ENCODE measurements at places on chromosomes 3 and 15.

- ATAC-seq = no peak
These were observed 196.2 kb downstream of the TUSC7 start for GRCh38 chr3:116905794-116906193.

DNA sequence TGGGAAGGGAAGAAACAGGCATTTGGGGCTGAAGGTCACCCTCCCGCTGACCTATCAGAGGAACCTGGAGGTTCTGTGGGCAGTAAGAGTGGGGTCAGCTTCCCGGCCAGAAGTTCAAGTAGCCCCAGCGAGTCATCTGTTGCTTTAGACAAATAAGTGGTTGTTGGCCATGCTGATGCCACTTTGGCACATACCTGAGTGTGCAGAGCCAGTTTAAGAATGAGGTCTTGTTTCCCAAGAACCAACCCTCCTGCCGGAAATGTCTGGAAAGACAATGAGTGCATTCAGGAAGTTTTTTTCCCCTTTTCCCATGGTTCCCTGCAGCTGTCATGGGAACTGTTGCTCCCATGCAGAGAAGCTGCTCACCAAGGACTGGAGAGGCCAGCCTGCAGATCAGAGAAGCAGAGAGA, 166.7 kb downstream of the ZNF621 start:
- ATAC-seq = no peak

DNA sequence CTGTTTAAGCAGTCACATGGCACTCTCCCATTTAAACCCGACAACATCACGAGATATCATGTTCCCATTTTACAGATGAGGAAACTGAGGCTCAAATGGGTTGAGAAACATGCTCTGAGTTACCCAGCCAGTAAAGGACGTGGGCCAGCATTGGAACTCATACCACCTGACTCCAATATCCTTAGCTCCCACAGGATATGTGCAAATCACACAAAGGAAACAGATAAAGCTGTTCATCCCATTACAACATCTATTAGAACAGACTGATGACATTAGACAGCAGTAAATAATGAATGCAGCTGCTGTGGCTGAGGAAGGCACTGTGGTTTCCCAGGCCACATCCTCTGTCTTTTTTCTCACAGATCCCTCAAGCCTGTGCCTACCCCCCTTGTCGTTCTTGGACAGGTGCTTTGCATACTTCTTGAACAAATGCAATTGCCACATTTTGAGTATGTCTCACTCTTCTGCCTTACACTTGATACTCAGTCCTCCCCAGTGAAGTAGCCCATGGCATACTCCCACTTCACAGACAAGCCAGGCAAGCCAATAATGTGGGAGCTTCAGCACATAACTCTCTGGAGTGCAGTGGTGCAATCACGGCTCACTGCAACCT, 17.7 kb downstream of the FRMD4B start:
- peak; percentile 45 for ATAC-seq

DNA sequence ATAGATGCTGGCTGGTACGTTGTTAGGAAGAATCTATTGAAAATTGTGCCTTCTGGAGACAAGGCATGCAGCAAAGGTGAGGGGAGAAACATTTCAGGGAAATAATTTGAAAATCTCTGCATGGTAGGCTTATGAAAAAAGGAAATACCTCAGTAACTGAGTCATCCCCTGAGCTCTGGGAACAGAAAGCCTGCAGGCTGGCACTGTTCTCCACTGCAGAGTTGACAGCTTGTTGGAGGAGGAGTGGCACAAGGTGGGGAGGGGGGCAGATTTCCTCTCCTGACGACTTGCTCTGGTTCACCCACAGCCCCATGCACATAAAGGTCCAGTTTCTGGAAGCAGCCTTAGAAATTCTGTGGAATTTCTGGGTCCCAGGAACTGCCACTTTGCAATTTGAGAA, 179.4 kb downstream of the ABHD5 start:
- no peak for ATAC-seq

- ATAC-seq = no peak
These were observed 9.0 kb downstream of the ARPP21 start for GRCh38 chr3:35648347-35648746.

DNA sequence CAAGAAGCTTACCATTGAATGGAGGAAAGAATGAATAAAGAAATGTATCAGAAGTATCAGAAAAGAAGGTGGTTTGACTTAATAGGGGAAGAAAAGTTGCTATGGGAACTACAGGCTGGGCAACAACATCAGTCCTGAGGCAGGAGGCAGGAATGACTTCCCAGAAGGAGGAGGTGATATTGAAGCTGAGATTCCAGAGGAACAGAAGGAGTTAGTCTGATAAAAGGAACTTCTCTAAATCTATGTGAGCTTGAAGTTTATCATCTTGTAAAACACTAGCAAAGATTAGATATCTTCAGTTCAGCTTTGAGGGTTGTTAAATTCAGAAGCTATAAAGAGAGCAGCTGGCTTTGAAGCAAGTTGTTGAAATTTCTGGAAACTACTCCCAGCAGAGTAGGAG, 213.3 kb upstream of the THRB start:
- ATAC-seq = no peak

DNA sequence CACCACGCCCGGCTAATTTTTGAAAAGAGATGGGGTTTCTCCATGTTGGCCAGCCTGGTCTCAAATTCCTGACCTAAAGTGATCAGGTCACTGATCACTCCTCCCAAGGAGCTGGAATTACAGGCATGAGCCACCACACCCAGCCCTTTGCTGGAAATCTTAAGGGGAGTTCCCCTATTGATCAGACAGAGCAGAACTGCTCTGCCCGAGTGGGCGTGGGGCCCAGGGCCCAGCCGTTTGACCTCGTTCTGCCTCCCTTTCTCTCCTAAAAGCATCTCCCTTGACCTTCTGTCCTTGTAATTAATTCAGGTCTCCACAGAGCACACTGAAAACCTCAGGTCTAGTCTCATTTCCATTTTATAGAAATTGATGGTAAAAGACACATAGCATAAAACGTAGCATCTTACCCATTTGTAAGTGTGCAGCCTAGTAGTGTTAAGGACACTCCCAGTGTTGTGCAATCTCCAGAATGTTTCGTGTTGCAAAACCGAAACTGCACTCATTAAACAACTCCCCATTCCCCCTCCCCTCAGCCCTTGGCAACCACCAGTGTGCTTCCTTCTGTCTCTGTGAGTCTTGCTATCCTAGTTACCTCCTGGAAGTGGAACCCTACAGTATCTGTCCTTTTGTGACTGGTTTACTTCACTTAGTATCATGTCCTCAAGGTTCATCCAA, 89.3 kb downstream of the SLCO3A1 start:
- peak; percentile 73 for ATAC-seq

GRCh38 chr3:164451072-164451910, 627.0 kb downstream of the SI start:
- no peak for ATAC-seq

DNA sequence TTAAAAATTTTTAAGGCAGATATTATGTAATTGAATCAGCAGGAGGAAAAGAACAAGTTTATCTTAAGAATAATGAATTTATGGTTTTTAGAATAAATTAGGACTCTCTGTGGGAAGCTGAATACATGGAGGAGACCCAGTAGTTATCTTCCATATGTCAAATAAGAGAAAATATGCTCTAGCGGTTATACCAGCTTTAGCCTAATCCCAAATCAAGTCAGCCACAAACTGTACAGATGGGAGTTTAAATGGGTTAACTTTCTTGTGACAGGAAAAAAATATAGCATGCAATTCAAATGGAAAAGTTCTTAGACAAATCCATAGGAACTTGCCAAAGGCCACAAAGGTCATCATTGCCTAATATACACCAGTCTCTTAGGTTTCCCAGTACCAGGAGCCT, 84.3 kb downstream of the TTBK2 start:
- ATAC-seq = no peak

DNA sequence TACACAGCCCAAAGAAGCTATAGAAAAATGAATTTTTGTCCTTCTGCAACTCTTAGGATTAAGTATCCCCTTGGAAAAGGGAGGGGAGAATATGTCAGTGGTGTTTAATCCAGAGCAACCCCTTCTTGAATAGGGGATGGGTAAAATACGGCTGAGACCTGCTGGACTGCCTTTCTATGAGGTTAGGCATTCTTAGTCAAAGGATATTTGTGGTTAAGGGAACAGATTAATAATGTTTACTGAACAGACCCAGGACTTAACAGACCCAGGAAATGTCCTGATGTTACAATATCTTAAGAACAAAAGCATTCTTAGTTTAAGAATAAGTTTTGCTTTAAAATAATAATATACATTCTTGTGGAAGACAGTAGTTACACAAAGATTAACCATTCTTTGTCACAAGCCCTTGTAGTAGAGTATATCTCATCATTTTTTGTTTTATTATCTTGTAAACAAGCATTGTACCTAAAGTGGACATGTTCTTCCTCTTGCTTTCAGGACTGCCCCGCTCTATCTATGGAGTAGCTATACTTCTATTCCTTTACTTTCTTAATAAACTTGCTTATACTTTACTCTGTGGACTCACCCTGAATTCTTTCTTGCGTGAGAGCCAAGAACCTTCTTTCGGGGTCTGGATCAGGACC, 43.8 kb upstream of the B3GALNT1 start:
- ATAC-seq = no peak

- no peak for ATAC-seq
These were observed 53.1 kb upstream of the GK5 start for GRCh38 chr3:142278451-142278850.

DNA sequence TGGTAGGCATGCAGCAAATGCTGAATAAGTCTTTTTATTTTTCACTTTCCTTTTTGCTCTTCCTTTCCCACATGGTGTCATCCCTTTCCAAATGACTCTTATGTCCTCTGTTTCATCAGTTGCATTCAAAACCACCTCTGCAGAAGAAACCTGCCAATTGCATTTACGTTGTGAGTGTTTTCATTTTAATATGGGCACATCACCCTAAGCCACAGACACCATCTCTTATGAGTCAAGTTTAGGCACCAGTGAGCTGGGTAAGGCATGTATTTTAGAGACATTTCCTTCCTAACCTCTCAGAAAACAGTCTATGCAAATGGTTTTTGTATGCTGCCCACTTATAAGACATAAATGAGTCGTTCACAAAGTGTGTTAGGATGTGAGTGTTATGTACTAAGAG, 223.3 kb upstream of the ADAMTS9 start:
- peak; percentile 39 for ATAC-seq

GRCh38 chr3:194548346-194549321, 61.8 kb upstream of the ATP13A3 start:
- no peak for ATAC-seq

GRCh38 chr3:73561494-73561893, 63.2 kb downstream of the PDZRN3 start:
- no peak for ATAC-seq

DNA sequence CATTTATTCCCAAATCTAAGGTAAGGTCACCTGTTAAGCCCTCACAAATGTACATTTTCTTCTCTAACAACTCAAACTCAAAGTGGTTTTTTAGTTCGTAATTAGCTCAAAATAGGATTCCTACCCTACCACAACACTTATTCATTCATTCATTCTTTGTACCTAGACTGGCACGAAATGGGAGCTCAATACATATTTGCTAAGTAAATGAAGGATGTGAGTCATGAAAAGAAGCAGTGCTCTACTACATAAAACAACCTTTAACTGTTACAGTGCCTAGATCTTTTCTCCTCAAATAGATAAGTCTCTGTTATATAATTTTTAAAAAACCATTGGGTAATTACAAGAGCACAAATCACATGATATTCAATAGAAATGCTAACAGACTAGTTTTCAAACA, 13.1 kb downstream of the RSL24D1 start:
- no peak for ATAC-seq

DNA sequence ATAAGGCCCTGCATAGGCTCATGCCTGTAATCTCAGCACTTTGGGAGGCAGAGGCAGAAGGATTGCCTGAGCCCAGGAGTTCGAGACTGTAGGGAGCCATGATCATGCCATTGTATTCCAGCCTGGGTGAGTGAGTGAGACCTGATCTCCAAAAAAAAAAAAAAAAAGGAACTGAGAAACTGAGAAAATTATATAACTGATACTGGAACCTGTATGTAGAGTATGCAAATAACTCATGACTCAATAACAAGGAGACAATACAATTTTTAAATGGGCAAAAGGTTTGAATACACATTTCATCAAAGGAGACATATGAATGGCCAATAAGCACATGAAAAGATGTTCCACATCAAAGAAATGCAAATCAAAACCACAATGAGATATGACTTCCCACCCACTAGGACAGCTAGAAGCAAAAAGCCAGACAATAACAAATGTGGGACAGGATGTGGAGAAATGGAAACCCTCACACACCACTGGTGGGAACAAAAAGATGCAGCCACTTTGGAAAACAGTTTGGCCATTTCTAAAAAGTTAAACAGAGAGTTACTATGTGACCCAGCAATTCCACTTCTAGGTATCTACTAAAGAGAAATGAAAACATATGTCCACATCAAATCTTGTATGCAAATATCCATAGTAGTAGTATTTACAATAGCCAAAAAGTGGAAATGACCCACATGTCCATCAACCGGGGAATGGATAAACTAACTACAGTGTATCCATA, 70.7 kb downstream of the IQSEC1 start:
- peak; percentile 89 for ATAC-seq

DNA sequence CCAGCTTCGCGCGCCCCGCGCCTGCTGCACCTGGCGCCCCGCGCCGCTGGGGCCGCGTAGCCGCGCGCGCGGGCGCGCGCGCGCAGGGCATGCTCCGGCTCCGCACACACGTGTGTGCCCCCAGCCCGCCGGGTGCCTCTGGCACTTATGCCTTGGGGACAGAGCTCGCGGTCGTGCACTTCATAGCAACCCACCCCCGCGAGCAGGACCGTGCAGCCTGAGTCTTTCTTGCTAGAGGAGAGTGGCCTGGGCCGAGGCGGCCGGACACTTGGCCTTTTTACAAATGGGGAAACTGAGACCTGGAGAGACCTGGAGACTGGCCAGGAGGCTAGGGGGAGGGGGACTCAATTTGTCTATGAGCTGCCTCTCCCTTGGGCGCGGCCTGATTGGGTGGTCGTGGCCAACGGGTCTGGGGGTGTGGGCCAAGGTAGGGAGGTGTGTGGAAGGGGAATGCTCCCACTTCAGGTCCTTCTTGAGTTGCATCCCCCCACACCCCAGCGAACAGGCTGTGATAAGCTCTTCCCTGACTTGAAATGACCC, 562 bp downstream of the NBEAL2 start:
- peak; percentile 13 for ATAC-seq

DNA sequence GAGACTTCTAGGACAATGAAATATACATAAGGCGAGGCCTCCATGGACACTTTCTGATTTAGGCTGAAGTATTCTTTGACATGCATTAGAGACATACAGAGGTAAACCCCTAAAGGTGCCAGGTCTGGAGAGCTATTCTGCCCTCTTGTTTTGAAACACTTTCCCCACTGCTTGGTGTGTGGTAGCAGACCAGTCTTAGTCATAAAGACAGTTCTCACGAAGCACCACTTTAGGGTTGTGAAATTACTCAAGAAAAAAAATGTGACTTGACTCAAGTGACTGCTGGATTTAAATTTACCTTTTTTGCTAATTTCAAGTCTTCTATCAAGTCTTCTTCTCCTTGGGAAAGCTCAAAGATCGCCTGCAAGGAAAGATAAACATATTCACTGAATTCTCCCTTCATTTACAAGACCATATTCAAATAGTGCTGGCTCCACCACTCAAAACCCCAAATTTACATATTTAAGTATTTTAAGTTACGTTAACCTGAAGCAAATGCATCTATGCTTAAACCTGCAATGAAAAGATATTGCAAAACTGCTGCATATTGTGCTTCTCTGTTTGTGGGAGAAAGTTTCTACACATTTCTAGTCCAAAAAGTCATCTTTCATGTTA, 48.4 kb downstream of the ARHGEF3 start:
- ATAC-seq = peak; percentile 99

- ATAC-seq = no peak
These were observed 8.4 kb downstream of the MELTF start for GRCh38 chr3:197021231-197021630.

Data from activated T-helper 17 cell treated with anti-CD3 and anti-CD28 coated beads, Interleukin-2, amount 50 U/mL, for 72 hours (primary cell).